ENCODE measurements at places on chromosomes 4 and X.

- DNase-seq: no peak
Observed at GRCh38 chrX:138690591-138690990, 20.9 kb downstream of the FGF13 start.

- no peak for DNase-seq
Observed at GRCh38 chr4:8067945-8068896, 90.4 kb downstream of the ABLIM2 start.

DNA sequence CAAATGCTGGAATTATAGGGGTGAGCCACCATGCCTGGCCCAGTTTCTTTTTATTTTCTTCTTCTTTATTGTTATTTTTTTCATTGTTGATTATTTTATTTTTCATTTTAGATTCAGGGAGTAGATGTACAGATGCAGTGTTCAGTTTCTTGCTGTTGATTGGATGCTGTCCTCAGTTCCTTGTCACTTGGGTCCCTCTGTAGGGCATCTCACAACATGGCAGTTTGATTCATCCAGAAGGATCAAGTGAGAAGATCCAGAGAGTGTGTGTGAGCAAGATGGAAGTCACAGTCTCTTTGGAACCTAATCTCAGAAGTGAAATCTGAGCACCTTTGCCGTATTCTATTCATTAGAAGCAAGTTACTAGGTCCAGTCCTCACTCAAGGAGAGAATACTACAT lies 20.9 kb downstream of the HMGB3 start:
- DNase-seq: no peak

- DNase-seq: no peak
Observed at GRCh38 chrX:110914281-110914680, 118.7 kb upstream of the CHRDL1 start.

- no peak for DNase-seq
Observed at GRCh38 chr4:3396600-3396999, 45.2 kb upstream of the HGFAC start.

- peak; percentile 73 for DNase-seq
Observed at GRCh38 chr4:154491341-154492271, at the start of gene DCHS2. TSS of gene DCHS2 (minus strand) at chr4:154491799. CDS start at chr4:154491355, 444 bp downstream.

GRCh38 chrX:73266766-73267165 lies 52.1 kb upstream of the NAP1L2 start:
- no peak for DNase-seq

GRCh38 chr4:126354784-126355183 lies 1040.0 kb downstream of the FAT4 start:
- no peak for DNase-seq

DNA sequence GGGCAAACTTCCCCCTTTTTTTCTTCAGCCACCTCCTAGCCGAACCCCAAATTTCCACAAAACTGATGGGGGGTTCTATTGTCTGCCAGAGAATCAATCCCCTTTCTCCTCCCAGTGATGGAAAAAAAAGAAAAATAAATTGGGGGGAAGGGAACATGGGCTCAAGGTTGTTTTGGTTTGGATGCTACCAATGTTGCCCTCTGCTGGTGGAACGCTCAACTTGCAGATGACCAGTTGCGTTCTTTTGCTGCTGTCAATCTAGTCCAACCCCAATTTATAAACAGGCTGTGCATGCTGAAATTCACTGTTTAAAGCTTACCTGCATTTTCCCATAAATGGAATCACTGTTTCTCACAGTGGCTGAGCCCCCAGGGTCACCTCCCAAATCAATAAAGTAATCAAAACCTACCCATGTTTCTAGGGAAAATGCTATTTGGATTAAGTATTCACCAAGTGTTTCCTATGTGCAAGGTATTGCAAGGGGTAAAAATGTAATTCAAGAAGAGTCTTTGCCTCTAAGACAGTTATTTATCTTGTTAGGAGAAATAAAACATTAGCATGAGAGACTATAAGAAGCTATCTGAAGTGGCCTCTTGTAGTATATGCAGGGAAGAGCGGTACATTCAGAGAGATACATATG lies 116.7 kb upstream of the TMEM164 start:
- DNase-seq: peak; percentile 60

- peak; percentile 29 for DNase-seq
Observed at GRCh38 chr4:4574792-4575191, 32.9 kb upstream of the STX18 start.

DNA sequence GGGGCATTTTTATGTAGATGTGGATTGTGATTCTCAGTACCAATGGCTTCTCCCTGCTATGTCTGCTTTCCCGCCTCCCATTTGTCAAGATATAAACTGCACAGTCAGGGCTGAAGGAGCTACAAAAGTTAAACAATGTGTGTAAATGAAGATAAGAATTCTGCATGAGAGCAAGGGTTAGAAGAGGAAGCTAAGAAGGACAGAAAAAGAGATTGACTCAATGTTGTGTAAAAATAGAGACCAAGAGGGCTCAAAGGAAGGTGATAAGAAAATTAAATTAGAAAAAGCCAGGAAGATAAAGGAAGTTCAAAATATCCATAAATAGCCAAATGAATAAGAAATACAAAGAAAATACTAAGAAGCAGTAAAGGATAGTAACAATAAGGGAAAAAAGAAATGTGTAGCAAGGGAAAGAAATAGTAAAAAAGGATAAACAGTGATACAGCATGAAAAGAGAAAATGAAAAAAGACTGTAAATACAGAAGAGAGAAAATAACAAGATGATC lies 82.5 kb downstream of the AMELX start:
- DNase-seq: no peak

GRCh38 chr4:6478546-6479220 lies 6.3 kb upstream of the PPP2R2C start:
- no peak for DNase-seq

DNA sequence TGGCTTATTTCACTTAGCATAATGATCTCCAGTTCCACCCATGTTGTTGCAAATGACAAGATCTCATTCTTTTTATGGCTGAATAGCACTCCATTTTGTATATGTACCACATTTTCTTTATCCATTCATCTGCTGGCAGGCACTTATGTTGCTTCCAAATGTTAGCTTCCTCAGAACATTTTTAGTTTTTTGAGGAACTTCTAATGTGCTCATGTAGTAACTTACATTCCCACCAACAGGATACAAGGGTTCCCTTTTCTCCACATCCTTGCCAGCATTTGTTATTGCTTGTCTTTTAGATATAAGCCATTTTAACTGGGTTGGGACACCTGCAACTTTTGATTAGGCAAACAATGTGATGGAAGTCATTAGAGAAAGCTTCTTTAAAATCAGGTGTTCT lies 454.2 kb downstream of the NLGN4X start:
- DNase-seq: no peak

GRCh38 chr4:68349649-68350360 lies at the start of gene YTHDC1:
TSS of gene YTHDC1 (minus strand) at chr4:68350090. CDS start at chr4:68349753, 337 bp downstream.
- peak; percentile 91 for DNase-seq

- DNase-seq: no peak
Observed at GRCh38 chr4:1754336-1754735, 33.0 kb downstream of the TACC3 start.

DNA sequence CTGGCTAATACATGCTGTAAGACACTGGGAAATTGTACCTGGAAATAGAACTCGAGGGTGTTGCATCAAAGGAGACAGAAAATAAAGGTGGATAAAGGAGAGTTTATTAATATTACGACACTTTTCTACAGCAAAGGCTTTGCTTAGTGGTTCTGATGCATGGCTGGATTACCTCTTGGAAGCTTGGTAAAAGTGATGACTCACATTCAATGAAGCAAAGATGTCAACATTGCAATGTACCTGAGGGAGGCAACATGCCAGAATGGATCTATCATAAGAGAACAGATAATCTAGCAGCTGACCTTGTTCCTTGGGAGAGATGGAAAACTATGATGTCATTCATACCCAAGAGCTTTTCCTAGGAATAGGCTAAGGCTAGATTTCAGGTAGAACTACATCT lies 735.1 kb upstream of the DIAPH2 start:
- no peak for DNase-seq

DNA sequence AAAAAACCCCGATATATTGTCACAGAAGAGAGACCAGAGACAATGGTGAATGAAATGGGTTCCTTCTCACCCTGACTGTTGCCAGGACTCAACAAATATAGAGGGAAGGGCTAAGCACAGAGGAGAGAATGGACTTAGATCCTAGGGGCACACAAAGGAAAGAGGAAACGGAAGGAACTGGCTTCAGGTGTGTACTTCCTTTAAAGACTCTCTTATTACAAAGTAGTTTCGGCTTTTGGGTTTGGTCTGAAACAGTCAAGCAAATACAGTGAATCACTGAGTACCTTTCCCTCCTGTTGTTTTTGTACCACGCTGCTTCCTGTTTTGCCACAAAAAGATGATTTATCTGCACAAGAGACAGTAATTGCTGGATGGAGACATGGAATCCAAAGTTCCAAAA lies 46.1 kb upstream of the S100G start:
- no peak for DNase-seq

- DNase-seq: no peak
Observed at GRCh38 chr4:38681281-38681991, 17.4 kb downstream of the KLF3 start.

DNA sequence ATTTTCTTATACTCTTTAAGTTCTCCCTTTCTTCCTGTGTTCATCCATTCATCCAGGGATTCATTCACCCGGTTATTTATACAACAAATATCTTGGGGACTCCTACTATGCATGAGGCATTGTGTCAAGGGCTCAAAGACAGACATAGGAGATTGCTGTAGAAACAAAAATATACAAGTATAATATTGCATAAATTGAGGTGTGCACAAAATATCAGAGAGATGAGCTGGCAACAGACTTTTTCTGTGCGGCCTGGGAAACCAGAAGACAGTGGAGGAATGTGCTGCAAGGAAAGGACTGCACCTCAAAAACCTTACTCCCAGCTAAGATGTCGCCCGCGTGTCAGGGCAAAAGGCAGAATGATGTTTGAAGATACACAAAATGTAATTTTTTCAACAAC lies 9.6 kb downstream of the OTOP1 start:
- DNase-seq: no peak

DNA sequence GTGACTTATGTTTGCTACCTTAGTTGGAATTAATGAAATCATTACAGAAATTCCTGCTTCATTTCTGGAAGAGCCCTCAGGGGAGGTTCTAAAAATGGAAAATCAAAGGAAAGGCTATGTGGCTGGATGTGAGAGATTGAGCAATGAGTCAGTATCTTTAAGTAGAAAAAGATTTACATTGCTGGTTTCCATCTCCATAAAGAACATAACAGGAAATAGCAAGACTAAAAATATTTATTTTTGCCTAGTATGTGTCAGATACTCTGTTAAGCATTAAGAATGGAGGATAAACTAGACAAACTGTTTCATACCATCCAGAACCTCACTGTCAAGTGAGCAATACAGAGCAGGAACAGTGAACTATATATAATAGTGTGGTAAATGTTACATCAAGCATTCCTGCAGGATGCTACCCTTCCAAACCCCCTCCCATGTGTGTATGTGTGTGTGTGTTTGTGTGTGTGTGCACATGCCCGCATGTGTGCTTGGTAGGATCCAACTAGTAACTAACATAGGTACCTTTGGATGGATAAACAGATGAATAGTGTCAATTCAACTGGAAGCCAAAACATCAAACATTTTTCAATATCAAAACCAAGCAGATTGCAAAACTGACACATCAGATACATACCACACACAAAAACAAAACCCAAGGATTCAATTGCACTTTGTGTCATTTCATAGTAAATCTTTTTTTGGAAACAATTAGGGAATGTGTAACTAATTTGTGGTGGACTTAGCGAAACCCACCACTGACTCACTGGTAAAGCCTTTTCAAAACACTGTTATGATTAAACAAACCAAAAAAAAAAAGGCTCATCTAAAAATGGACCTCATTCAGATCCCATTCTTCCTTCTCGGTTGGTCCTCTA lies 223.4 kb downstream of the SHROOM3 start:
- no peak for DNase-seq

GRCh38 chrX:132173647-132174046 lies 45.6 kb downstream of the RAP2C start:
- DNase-seq: no peak

DNA sequence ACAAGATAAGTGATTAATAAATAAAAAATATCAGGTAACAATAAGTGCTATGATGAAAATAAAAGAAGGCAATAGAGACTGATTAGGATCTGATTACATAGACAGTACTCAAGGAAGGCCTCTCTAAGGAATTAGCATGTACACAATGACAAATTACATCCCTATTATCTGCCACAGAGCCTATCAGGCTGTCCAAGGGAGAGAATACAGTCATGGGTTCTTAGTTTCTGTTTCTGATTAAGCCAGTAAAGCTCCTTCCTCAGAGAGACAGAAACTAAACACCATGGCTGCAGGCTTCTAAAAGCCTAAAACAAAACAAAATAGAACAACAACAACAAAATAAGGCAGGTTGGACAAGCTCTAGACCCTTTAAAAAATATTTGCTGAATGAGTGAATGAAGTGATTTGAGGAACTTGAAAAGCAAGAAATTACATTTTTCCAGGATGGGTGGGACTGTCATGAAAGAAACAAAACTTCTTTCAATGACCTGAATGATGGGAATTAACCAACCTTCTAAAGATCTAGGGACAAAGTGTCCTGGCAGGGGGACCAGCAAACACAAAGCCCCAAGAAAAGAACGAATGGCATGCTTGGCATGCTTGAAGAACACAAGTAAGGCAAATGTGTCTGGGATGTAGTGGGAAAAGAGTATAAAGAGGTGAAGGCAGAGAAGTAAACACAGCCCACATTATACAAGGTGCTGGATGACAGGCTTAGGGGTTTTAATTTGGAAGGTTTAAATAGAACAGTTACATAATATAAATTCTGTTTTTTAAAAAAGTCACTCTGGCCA lies 44.1 kb downstream of the NAA11 start:
- DNase-seq: no peak

- DNase-seq: no peak
Observed at GRCh38 chrX:7286168-7286837, 138.3 kb upstream of the PUDP start.

- no peak for DNase-seq
Observed at GRCh38 chr4:150211799-150212445, 133.7 kb downstream of the DCLK2 start.

GRCh38 chr4:173433447-173433846 lies 34.5 kb upstream of the SCRG1 start:
- DNase-seq: no peak

GRCh38 chr4:37725718-37726117 lies 39.5 kb upstream of the RELL1 start:
- no peak for DNase-seq

GRCh38 chr4:42390622-42391354 lies 6.5 kb upstream of the SHISA3 start:
- no peak for DNase-seq

DNA sequence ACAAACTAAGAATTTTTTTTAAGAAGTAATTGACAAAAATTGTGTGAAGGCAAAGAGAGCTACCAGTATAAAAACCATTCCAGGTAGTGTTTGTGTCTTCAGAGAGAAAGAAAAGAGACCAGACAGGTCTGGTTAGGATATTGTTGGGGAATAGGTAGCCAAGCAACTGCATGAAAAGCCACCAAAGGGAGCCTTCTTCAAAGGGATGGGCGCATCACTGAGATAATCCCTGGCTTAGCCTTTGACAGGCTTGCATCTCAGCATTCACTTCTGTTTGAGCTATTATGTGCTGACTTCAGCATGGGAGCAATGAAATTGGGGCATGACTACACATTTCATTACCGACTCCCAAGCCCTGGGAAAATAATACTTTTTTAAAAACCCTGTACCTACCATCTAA lies 496.6 kb downstream of the IL1RAPL1 start:
- no peak for DNase-seq
